Stimulated activated CD4-positive, alpha-beta T cell treated with anti-CD3 and anti-CD28 coated beads, Interleukin-1b, Interleukin-23, amount 100 ng/mL, for 24 hours (primary cell): ENCODE measurements at places on chromosomes 7 and 10.
A peak's percentile ranks its signal among the peaks of the same experiment; 100 is the strongest.

GRCh38 chr7:16171928-16172327, 249.4 kb downstream of the CRPPA start:
- DNase-seq = no peak

- DNase-seq = no peak
These were observed 215.9 kb upstream of the C7orf33 start for GRCh38 chr7:148374396-148375259.

DNA sequence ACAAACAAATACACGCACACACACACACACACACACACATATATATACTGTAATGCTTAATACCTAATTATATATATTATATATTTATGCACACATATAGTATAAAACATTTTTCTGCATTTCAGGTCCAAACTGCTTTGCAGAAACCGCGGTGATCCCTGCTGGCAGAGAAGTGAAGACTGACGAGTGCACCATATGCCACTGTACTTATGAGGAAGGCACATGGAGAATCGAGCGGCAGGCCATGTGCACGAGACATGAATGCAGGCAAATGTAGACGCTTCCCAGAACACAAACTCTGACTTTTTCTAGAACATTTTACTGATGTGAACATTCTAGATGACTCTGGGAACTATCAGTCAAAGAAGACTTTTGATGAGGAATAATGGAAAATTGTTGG, 138.5 kb downstream of the VWC2 start:
- DNase-seq = no peak

DNA sequence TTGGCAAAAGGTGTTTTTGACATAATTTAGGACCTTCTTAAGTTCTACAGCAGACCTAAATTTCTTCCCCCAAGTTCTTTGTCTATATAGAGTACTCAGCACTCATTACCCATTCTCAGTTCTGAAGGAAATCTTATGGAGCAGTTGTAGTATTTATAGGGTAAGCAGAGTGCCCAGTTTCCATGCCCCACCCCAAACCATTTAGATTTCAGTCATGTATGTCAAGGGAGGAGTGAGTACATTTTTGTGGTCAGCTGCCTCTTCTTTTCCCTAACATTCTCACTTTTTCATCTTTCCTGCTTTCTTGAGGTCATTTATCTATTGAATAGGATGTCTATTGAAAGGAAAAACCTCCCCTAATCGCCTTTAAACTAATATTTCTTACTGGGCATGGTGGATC, 83.3 kb downstream of the KAT6B start:
- DNase-seq = no peak

- DNase-seq = no peak
These were observed 318.2 kb downstream of the SFMBT2 start for GRCh38 chr10:7092603-7093002.

- no peak for DNase-seq
These were observed 39.7 kb upstream of the CELF2 start for GRCh38 chr10:10977978-10978377.

GRCh38 chr7:116777651-116778281, 84.6 kb upstream of the CAPZA2 start:
- no peak for DNase-seq

DNA sequence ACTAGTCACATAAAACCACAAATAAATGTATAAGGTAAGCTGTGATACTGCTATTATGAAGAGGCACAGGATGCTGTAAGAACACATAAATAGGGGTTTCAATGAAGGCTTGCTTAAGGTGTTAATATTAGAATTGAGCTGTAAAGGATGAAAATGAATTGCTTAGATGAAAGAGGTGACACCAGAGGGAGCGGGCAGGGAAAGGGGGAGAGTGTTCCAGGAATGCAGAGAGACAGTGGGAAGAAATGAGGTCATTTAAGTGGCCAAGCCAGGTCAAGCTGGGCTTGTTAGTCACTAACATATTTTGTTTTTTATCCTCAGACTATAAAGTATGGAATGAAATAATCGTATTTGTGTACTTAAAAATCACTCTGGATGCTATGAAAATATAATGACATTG, 193.5 kb downstream of the NRG3 start:
- no peak for DNase-seq

DNA sequence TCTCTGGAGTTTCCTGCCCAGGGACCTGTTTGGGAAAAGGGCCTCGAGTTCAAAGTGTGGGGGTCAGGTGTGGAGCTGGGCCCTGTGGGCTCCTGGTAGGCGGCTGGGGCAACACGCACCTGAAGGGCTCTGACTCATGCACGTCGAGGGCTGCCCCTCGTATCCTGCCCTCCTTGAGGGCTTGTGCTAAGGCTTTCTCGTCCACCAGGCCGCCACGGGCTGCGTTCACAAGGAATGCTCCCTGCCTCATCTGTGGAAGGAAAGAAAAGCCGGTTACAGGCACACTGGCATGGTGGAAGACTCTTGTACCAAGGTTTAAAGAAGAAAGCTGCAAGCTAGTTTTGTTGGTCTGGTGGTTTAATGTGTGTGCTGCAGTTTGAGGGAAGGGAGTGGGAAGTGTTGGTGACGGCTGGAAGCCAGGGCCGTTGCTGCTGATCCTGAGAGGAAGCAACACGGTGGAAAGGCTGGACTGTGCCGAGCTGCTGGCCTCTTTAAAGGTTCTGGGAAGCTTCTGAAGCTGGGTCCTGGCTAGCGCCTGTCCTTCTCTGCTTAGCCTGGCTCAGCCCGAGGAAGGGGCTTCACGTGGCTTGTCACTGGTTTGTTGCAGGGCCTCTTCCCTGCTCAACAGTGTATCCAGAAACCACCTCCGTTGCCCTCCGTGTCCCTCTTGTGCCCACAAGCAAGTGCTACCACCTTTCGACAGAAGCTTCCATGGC, 52.0 kb downstream of the ZRANB1 start:
- DNase-seq = no peak

DNA sequence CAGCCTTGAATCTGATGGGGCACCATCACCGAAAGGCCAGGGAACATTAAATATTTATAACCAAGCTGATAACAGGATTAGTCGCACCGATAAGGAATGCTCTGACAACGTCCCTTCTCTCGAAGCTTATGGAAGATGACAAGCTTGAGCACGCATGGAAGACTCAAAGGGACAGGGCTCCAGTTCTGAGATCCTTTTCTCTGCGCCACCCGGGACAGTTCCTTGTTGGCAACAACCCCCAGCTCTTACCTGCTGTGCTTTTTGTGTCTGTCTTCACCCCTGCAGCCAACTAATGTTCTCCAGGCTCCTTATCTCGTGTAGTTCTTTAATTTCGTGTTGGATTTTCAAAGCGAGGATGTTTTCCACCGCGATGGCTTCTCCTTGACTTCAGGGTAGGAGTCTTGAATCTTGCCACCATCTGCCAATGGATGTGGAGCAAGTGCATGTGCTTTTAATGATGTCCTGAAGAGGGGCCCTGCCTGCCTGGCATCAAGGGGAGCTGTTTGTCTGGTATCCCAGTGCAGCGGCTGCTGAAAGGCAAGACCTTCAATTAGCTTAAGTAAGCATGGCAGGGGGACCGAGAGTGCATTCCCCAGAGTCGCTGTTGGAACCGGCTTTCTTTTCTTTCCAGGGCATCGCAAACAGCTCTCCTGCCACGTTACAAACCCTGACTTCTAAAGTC, 354 bp upstream of the FERD3L start:
- DNase-seq = no peak

- DNase-seq = peak; percentile 46
These were observed 5.7 kb downstream of the BLVRA start for GRCh38 chr7:43764039-43764761.

GRCh38 chr10:112835944-112836451, 114.0 kb upstream of the TCF7L2 start:
- no peak for DNase-seq

GRCh38 chr10:112658900-112659638, 212.1 kb downstream of the VTI1A start:
- DNase-seq = no peak

DNA sequence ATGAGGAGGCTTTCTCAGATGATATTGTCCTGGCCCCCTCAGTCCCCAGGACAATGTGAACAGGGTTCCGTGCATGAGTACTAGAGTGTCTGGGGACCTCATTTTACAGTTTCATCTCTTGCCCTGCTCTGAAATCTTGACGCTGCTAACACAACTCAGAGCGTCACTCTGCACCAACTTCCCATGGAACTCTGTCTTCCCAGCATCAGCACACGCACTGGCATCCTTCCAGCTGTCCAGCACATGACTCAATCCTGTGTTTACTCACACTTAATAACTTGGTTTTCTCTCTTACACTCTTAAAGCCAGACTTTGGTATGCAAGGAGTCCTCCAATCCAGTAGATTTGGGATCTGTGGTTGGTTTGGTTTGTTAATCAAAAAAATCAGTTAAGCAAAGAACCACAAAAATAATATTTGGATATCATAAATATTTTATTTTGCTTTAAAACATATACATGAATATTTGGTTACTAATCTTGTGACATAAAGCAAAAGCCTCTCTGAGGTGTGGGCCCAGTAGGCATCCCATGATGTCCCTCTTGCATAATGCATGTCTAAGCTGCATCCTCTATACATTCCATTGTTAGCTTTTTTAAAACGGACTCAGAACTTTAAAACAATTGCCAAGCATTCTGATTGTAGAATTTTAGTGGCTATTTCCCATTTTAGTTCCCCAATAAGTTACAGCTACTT, 131.0 kb downstream of the CXCL12 start:
- no peak for DNase-seq

GRCh38 chr10:110443239-110444003, 54.3 kb upstream of the DUSP5 start:
- DNase-seq = no peak
